Right hindlimb (tissue), 1 donor: ENCODE measurements at places on chromosomes 1 and 21.

DNA sequence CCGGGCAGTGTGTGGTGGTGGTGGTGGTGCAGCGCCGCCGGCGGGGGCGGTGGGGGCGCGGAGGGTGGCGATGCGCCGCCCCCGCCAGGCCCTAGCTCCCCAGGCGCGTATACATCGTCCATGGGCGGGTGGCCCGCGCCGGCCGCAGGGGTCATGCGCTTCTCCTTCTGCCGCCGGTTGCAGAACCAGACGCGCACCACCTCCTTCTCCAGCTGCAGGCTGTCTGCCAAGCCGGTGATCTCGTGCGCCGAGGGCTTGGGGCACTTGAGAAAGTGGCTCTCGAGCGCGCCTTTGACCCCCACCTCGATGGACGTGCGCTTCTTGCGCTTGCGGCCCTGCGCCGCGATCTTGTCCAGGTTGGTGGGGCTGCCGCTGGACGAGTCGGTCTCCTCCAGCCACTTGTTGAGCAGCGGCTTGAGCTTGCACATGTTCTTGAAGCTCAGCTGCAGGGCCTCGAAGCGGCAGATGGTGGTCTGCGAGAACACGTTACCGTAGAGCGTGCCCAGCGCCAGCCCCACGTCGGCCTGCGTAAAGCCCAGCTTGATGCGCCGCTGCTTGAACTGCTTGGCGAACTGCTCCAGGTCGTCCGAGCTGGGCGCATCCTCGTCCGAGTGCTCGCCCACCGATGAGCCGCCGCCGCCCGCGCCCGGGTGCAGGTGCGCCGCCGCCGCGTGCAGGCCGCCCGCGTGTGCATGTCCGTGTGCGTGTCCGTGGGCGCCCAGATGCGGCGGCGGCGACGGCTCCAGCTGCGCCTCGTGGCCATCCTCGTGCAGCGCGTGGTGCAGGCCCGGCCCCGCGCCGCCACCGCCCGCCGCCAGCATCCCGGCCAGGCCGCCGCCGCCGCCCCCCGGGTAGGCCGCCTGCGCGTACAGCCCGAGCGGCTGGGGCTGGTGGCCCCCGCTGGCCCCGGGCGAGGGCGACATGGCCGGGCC is 926 bp downstream of the POU3F1 start:
- DNase-seq = no peak

- no peak for DNase-seq
Observed at GRCh38 chr1:111707906-111708305, 31.3 kb downstream of the INKA2 start.

DNA sequence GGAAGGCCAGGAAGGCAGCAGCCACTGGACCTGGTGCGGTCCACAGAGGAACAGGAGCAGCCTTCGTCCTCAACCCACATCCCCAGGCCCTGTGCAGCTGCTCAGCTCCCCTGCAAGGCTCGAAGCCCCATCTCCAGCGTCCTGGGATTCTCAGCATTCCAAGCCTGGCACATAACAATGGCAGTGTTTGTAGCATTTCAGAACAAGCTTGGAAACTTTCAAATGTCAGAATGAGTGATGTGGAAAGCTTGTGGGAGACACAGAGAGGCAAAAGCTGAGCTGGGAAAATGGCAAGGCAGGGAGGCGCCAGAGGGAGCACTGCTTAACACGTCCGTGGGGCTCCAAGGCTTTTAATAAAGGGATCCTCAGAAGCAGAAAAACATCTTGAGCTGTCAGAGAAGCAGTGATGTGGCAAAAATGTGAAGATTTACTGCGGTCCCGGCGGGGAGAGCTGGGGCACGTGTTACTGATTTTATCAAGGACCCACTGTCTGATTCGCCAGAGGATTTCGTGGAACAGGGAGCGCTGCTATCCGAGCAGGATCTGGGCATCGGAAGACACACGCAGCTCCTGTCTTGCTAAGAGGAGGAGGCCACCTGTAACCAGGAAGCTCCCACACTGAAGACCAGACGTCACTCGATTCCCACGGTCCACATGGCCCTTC is 38.1 kb downstream of the TOMM20 start:
- DNase-seq = peak; percentile 63

DNA sequence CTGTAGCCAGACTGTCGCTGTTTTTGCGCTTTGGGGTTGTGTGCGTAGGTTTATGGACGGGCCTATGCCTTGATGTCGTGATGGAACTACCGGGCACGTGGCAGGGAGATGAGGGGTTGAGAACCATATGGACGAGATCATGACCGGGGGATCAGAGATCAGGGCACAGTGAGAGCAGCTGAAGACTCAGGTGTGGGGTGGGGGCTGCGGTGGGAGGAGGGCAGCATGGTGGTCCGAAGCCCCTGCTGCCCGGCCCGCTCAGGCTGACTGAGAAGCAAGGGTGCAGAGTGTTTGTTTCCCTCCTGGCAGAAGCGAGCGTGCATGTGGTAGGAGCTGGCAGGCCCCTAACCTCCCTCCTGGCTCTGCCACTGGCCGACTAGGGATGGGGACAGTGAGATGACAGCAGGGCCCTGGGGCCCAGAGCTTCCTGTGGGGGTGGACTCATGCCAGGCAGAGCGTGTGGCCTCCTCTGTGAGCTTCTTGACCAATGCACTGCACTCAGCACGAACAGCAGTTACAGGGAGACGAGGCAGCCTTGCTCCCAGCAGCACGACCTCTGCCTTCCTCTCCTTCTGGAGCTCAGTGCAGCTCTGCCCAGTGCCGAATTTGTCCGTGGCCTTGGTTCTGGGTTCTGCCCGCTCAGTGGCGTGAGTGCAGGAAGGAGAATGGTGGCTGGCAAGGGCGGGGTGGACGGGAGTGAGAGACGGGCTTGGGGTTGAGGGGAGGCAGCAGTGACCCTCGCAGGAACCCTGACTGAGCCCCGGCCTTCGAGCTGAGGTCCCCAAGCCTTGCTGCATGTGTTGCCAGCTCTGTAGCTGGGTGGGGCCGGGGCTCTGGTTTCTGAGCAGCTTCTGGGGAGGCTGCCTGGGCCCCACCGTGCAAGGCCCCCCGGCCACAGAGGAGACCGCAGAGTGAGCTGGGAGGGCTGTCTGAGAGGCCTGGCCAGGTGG is 22.2 kb upstream of the LRRC3 start:
- DNase-seq = peak; percentile 12

GRCh38 chr21:32994305-32994704 is 31.4 kb upstream of the OLIG2 start:
- DNase-seq = no peak

DNA sequence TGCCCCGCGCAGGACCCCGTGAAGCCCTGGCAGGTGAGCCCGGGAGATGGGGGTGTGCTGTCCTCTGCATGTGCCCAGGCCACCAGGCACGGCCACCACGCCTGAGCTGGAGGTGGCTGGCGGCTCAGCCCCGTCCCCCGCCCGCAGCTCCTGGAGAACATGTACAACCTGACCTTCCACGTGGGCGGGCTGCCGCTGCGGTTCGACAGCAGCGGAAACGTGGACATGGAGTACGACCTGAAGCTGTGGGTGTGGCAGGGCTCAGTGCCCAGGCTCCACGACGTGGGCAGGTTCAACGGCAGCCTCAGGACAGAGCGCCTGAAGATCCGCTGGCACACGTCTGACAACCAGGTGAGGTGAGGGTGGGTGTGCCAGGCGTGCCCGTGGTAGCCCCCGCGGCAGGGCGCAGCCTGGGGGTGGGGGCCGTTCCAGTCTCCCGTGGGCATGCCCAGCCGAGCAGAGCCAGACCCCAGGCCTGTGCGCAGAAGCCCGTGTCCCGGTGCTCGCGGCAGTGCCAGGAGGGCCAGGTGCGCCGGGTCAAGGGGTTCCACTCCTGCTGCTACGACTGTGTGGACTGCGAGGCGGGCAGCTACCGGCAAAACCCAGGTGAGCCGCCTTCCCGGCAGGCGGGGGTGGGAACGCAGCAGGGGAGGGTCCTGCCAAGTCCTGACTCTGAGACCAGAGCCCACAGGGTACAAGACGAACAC is 1.8 kb downstream of the TAS1R3 start:
- DNase-seq = no peak

GRCh38 chr1:113109908-113110554 is 37.0 kb downstream of the LRIG2 start:
- DNase-seq = no peak

- no peak for DNase-seq
Observed at GRCh38 chr1:38063616-38064015, 17.0 kb upstream of the POU3F1 start.

DNA sequence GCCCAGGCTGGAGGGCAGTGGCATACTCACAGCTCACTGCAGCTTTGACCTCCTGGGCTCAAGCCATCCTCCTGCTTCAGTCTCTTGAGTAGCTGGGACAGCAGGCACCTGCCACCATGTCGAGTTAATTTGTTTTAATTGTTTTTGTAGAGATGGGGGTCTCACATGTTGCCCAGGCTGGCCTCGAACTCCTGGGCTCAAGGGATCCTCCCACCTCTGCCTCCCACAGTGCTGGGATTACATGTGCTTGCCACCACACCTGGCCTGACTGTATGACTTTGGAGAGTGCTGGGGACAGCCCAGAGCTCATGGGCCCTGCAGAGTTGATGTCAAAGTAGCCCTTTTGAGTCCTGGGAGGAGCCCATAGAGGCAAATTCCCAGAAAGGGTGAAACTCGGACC is 1.8 kb downstream of the OBSCN start:
- no peak for DNase-seq

GRCh38 chr1:117967477-117967876 is 37.9 kb downstream of the WDR3 start:
- DNase-seq = peak; percentile 31

DNA sequence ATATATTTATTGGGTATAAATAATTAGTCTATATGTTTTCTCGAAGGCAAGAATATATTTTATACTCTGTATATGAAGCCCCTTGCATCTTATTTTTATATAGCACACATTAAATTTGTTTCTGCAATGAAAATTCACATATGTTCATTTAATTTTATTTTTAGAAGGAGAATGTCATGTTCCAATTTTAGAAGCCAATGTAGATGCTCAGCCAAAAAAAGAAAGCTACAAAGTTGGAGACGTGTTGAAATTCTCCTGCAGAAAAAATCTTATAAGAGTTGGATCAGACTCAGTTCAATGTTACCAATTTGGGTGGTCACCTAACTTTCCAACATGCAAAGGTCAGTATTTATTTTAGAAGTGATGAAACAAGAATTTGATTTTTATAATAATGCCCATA is 16.6 kb downstream of the CFHR5 start:
- no peak for DNase-seq

DNA sequence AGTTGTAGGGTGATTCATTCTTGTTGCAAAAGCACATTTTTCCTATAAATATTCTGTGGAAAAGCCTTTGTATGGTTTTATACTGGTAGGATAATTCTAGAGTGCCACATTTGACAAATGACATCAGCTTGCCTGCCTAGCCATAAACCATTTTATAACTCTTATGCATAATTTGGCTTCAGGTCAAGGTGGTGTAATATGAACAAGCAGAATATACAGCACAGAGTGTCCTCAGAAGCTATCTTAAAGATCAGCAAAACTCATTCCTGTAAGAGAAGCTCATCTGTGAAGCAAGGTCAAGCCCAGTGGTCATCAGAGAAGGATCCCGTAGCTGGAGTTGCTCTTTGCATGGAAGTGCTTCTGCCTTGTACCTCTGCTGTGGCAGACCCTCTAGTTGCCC is 24.0 kb upstream of the C1orf21 start:
- DNase-seq = no peak

- DNase-seq = no peak
Observed at GRCh38 chr1:56686169-56686568, 41.1 kb downstream of the PRKAA2 start.

DNA sequence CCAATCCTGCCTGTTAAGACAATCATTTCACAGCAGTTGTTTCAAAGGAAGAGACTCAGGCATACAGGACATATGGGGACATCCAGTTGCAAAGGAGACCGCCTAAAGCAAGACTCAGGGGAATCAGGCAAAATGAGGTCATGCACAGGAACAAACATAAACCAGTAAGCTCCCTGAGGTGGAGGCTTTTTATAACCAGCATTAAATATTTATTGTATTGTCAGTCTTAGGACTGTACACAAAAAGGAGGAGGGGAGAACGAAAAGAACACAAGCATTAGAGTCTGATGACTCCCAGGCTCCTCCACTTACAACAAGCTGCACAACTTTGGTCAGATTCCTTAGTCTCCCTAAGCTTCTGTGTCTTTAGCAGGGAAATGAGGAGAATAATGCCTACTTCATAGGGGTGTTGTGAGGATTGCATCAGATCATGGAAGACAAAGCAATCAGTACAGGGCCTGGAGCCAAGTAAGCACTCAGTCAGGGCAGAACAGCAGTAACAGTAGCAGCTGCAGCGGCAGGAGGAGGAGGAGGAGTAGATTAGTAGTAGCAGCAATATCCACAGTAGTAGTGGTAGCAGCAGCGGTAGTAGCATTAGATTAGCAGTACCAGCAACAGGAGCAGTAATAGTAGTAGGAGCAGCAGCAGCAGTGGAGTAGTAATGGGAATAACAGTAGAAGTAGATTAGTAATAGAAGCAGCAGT is 54.2 kb upstream of the SPATA6 start:
- peak; percentile 33 for DNase-seq

DNA sequence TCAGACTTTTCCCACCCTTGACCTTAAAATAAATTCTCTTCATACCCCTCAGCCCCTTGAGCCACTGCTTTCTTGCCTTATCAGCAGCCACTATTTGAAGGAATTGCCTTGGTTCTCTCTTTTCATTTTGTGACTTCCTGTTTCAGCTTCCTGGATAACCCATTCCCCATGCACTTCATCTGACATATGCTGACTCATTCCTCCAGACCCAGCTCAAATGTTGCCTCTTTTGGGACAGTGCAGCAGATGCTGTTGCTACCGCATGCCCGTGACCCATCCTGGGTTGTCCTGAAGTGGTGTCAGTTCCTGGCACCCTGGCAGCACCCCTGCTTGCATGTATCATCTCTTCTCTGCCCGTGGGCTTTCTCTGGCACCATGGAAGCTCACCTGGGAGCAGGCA is 496.1 kb downstream of the PTPRU start:
- no peak for DNase-seq

GRCh38 chr1:165452336-165453130 is 7.6 kb upstream of the RXRG start:
- DNase-seq = peak; percentile 47

DNA sequence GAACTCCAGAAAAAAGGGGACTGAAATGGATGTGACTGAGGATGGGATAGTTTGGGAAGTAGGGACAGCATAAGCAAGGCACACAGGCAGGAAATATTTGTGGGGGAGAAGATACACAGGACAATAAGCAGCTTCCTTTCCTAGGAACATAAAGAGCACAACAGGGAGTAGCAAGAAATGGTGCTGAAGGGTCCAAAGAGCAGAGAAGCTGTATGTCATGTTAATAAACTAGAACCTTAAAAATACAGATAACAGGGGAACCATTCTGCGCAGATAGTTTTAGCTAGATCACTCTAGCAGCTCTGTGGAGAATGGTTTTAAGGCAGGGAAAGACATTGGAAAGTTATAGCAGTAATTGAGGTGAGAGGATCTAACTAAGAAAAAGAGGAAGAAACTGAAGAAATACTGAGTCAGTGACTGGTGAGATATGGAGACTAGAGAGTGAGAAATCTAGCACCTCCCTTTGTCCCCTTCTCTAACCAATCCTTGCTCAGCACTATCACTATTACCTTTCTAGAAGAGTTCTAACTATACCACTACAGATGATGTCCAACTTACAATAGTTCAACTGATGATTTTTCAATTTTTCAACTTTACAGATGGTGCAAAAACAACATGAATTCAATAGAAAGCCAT is 95.0 kb downstream of the CDC42BPA start:
- DNase-seq = no peak
